ENCODE measurements at places on chromosomes 2 and 18.

- no peak for DNase-seq
Observed at GRCh38 chr2:122491011-122491410, 735.6 kb downstream of the TSN start.

- DNase-seq = peak; percentile 59
Observed at GRCh38 chr18:75727456-75727855, 300.0 kb upstream of the SMIM21 start.

DNA sequence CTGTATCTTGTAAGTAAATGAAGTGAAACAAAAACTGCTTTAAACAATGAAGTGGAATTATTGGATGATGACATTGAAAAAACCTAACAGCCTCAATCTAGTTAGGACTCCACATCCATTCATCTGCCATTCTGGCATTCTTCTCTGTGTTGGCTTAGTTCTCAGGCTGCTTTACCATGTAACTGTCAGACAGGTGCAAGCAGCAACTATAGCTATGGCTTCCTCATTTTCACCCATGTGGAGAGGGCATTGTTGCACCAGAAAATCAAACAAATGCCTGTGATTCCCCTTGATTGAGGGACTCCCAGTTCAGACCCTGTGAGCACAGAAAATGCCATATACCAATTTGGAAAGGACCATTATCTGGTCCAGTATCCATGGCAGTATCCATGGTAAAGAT lies 129.5 kb upstream of the NYAP2 start:
- no peak for DNase-seq

- DNase-seq = no peak
Observed at GRCh38 chr2:125681576-125681975, 974.4 kb upstream of the GYPC start.

GRCh38 chr18:80253871-80254492 lies 6.7 kb upstream of the PARD6G start:
- peak; percentile 9 for DNase-seq

- DNase-seq = peak; percentile 32
Observed at GRCh38 chr2:64225491-64225890, 81.3 kb upstream of the PELI1 start.

- no peak for DNase-seq
Observed at GRCh38 chr2:963876-964275, 13.2 kb downstream of the SNTG2 start.

DNA sequence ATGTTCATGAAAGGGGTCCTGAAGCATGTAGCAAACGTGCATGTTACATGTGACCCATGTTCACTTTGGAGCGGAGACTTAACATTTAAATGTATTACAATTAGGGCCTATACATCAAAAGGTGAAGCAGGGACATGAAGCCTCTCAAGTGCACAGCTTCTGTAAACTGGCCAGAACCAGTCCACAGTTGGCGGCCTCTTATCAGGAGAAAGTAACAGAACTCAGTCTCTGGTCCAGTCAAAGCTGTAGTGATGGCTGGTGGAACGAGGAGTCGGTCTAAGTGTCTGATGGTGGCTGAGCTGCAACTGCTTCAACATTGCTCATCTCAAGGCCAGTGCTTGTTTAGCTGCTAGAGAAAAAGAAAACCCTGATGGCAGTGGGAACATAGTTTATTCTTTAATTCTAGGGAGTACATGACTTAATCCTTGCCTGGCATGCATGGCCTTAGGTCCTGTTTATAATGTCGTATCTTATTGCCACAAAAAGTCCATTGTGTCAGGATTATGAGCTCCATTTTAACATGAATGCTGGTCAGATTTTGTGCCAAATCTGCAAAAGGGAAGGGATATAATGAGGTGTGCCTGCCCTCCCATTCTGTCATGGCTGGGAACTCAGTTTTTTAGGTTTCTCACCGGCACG lies 22.2 kb upstream of the YES1 start:
- DNase-seq = no peak

- no peak for DNase-seq
Observed at GRCh38 chr2:20599001-20599600, 51.8 kb downstream of the HS1BP3 start.

DNA sequence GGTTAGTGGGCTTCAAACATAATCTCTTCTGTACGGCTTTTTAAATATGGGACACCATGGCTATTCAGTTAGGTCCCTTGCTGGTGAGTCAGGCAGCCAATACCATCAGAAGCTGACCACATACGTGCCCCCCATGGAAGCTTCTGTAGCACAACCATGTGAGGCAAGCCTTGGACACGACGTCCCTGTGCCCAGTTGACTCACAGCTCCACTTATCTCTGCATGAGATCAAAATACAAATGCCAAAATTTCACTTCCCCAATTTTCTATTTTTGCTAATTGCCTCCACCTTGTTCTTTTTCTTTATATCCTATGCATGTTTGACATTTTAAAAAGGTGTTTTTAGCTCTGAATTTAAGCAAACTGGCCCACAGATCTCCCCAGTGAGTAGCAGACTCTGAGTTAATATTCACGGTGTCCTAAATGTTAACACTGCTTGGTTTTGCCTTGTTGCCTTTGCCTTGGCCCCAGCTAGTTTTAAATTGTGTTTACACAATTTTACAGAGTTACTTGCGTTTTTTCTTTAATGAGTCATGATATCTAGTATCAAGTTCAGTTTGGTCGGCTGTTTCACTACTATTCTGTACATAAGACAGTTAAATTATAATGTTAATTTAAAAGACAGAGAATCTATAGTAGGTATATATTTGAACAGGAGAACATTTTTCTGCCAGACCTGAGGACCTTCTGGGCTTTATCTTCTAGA lies 77.5 kb downstream of the CDCA7 start:
- no peak for DNase-seq

GRCh38 chr2:79122676-79123075 lies 2.4 kb downstream of the REG1A start:
- DNase-seq = no peak

DNA sequence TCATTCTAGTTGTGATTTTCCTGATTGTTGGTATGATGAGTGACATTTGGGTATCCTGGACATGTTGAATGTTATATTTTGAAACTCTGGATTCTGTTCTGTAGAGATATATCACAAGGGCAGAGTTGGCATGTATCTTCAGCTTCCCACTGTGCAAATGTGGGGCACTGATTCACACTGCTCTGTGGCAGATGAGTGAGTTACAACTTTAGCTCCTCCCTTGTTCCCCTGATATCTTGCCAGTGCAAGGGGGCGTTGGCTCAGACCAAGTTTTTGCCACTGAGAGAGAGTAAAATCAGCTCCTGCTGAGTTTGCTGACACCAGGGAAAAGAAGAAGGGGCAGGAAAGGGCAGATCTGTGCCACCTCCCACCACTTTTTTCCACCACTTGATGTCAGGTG lies 199.6 kb upstream of the MMADHC start:
- no peak for DNase-seq

DNA sequence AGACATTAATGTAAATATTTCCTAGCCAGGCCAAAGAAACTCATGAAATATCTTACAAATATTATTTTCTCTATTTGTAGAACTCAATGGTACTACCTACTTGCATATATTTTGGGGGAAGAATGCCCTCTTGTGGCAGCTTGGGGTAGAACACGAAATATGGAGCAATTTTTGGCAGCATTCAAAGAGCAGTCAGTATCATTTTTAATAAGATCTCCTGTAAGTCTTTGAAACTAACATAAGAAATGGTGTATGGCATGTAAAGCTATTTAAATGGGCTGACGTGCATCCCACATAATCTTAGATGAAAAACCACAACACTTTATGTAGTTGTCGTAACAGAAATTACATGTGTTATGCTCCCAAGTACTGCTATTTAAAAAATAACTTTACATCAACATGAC lies 62.3 kb upstream of the CCDC195 start:
- peak; percentile 64 for DNase-seq

DNA sequence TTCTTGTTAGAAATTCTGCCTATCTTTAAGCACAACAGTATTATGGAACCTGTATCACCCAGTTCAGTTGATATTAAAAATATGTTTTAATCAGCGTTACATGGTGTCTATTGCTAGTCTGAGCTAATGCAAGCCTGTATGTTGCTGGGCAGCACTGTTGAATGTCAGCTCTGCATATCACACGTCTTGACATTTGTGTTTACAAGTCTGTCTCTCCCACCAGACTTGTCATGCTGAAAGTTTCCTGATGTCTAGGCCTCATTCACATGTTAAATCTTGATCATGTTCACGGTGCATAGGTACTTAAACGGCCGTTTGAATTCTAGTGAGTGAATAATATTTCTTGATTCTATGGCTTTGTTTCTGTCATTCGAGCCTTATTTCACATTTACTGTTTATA lies 385.0 kb downstream of the SOCS6 start:
- no peak for DNase-seq

DNA sequence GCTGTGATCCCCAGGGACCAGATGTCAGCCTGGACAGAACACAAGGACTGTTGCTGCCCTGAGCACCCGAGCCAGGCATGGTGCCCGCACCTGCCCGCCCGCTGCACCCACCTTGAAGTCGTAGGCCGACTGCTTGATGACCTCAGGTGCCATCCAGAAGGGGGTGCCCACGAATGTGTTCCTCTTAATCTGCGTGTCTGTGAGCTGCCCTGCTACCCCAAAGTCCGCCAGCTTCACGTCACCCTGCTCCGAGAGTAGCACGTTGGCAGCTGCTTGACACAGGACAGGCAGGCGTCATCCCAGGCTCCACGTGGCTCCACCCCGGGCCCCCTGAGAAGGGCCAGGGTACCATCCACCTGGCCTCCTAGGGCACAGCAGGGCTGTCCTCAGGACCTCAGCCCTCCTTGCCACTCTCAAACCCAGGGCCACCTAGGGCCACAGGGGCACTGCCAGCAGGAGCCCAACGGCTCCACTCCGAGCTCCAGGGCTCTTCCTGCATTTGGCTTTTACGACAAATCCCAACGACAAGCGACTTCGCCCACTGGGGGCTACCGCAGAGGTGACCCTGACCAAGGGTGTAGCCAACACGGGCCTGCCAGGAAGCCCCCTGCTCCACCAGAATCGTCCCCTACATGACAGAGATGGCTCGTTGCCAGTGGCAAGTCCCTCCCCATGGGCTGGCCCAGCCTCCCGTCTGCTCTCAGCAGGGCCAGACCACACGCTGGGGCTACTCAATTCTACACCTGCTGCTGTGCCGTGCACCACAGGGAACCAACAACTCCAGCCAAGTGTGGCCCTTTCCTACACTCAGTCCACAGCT lies 9.0 kb downstream of the STK25 start:
- DNase-seq = no peak

DNA sequence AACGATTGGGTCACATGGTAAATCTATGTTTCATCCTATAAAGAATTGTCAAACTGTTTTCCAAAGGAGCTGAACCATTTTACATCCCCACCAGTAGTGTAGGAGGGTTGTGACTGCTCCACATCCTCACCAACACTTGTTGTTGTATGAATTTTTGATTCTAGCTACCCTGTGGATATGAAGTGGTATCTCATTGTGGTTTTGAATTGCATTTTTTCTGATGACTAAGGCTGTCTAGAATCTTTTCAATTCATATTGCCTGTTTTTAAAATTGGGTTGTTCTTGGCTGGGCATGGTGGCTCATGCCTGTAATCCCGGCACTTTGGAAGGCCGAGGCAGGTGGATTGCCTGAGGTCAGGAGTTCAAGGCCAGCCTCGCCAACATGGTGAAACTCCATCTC lies 44.5 kb downstream of the TXNL1 start:
- no peak for DNase-seq

- DNase-seq = peak; percentile 80
Observed at GRCh38 chr2:148813603-148814065, 61.4 kb upstream of the KIF5C start.

Measured in stimulated activated CD4-positive, alpha-beta T cell treated with anti-CD3 and anti-CD28 coated beads, Interleukin-15, amount 100 ng/mL, for 24 hours (primary cell).